ENCODE measurements at places on chromosomes 16 and 17. TPM values are rescaled to one million over a fixed set of nuclear protein-coding genes. Genes with fewer than 3 reads are reported as not detected.

Gene NLRC3
- 0.93 TPM for total RNA-seq

Gene GPRC5B
- total RNA-seq = 3.1 TPM

Gene CCL4L2
- total RNA-seq = 0.42 TPM

Gene SAMD14
- total RNA-seq = 0.77 TPM

- no peak for DNase-seq
Observed at GRCh38 chr16:19876501-19877059, 8.1 kb downstream of the GPRC5B start.

DNA sequence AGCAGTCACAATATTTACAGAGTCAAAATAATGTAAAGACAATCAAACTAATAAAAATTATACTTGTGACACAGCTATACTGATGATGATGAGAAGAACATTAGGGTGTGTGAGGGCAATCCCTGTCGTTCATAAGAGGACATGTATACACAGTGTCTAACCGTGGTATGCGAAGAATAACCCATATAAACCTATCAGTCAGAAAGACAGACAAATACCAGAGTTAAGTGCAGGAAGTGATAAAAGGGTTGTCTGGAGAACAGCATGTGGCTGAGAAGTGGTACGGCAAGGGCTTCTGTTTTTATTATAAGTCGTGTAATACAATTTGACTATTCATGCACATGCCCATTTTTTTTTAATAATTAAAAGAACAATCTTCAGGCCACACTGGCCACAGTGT lies 46.7 kb downstream of the LMF1 start:
- DNase-seq = no peak

Gene MT1H
- 180 TPM for total RNA-seq

Gene DBNDD1
- total RNA-seq = 2.2 TPM

All from colonic mucosa (tissue), 4 donors.